ENCODE measurements at places on chromosomes 1 and 21.
A peak's percentile ranks its signal among the peaks of the same experiment; 100 is the strongest.

DNA sequence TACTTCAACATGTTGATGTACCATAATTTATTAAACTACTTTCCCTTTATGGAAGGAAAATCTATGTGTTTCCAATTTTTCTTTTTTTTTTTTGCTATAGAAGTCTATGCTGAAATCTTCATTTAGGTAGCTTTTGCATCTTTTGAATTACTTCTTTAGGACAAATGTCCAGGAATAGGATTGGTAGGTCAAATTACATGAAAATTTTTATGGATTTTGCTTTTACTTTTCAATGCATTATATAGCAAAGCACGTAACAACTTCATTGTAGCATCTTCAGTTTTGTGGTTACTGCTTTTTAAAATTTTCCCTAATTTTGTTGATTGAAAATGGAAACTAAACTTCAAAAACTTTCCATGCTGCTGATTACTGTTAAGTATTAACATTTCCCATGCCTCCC, 12.0 kb upstream of the PLA2G2C start:
- DNase-seq: no peak

- no peak for DNase-seq
Measured at GRCh38 chr1:170032531-170033280, 41.8 kb downstream of the KIFAP3 start.

GRCh38 chr1:87325982-87326738, 2.5 kb upstream of the LMO4 start:
- DNase-seq: peak; percentile 43

DNA sequence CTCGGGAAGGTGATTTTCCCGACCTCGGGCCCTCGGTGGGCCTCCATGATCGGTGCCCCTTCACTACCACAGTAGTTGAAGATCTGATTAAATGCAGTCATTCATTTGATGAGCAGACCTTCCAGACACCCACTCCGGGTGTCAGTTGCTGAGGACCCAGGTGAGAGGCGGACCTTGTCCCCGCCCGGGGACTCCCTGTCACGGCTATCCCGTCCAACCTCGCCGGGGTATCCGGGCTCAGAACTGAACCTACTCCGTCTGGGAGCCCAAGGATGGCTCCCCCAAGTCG, 22.6 kb downstream of the RNU1-3 start:
- DNase-seq: no peak

GRCh38 chr1:37458551-37458950, 15.8 kb upstream of the ZC3H12A start:
- no peak for DNase-seq

DNA sequence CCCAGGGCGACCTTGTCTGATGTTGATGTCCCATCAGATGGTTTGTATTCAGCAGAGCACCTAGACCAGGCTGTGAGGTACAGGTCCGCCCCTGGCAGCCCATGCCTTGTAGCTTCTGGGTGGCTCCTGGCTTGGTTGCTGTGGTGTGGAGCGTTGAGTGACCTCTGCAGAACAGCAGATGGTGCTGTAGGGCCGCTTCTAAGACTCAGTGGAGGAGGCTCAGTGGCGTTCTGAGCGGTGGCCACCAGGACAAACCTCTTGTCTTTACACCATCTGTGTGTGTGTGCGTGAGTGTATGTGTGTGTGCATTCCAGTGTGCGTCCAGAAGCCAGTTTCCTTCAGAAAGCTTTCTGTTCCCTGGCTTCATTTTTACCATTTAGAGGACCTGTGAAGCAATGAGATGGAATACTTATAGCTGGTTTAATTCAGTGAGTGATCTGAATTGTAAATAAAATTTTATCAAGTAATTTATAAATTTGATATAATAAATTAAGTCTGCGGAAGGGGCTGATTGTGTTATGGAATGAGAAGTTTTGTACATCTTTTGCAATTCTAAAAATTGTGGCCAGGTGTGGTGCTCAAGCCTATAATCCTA, 66.1 kb downstream of the ADARB1 start:
- DNase-seq: peak; percentile 19

DNA sequence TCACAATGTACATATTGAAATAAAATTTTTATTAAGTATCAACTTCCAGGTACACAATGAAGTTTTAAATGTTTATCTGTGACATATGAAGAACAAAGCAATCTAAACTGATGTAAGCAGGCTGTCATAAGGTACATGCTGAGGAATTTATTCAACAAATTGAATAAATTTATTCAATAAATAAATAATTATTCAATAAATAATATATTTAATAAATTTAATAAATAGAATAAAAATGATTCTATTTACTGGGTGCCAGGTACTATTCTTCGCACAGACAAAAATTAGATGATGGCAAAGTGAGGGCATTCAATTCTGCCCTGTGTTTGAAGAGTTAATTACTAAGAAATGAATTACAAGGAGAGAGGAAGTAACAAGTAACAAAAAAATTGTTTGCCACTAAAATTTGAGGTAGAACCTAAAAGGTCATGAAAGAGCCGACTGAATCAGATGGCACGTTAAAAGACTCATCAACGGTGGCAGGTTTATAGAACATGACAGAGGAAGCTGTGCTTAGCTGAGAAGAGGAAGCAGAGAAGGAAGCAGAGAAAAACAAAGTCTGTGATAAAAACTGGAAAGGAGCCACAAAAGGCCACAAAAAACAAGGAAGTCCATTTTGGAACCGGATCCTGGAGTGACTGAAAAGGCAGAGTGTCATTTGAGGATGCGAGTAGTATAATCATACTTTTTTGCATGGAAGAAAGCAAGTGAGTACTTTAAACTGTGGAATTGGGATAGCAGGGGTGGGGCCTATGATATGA, 2.2 kb upstream of the USP24 start:
- no peak for DNase-seq

- DNase-seq: no peak
Measured at GRCh38 chr1:150083907-150084306, 16.3 kb downstream of the VPS45 start.

DNA sequence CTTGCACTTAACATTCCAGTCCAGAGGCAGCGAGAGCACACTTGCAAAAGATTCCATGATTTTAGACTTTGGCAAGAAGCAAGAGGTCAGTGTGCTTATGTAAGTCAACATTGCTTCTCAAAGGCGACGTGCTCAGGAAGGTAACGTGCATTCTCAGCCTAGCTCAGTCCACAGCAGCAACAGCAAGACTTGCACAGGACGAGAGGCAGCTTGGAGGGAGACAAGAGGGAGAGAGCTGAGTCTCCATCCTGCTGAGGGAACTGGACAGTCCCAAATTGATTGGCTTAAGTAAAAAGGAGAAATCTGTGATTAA, 56.5 kb downstream of the PTP4A2 start:
- no peak for DNase-seq

- no peak for DNase-seq
Measured at GRCh38 chr1:212686591-212686990, 13.0 kb downstream of the BATF3 start.

- no peak for DNase-seq
Measured at GRCh38 chr1:34290831-34291230, 114.1 kb downstream of the C1orf94 start.

All from stimulated activated CD4-positive, alpha-beta T cell treated with anti-CD3 and anti-CD28 coated beads, Interleukin-2, amount 100 ng/mL, for 4 hours (primary cell).